DMS53 (cell line): ENCODE measurements at places on chromosomes 3 and 15.

GRCh38 chr3:69320871-69321271 is 65.0 kb downstream of the FRMD4B start:
- DNase-seq: no peak

GRCh38 chr15:88645171-88646087 is 6.6 kb downstream of the ISG20 start:
- no peak for DNase-seq

DNA sequence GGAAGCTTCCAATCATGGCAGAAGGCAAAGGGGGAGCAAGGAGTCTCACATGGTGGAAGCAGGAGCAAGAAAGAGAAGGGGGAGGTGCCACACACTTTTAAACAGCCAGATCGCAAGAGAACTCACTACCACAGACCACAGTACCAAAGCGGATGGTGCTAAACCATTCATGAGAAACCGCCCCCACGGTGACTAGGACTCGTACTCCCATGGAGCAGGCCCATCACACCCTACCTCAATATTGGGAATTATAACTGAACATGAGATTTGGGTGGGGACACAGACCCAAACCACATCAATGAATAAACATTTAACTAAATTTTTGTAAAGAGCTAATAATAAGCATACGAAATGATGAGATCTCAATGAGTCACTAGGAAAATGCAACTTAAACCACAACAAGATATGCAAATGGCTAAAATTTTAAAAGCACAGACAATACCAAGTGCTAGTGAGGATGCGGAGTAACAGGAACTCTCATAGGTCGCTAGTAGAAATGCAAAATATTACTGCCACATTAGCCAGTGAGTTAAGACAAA is 10.0 kb downstream of the MRPS25 start:
- DNase-seq: no peak

DNA sequence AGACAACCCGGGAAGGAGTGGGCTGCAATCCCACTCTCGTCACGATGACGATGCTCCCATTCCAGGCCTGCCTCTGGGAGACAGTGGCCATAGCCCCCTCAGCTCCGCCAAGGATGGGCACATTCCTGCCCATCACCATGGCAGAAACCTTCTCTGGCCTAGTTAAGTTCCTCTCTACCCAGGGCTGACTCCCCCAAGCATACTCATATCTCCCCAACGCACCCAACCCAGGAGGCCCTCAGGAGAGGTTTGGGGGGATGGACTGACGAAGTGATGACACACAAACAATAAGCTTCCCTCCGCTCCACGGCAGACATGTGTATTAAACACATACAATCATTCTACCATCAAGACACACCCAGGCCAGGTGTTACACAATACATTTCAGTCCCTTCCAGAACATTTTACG is 60.1 kb downstream of the VGLL4 start:
- DNase-seq: no peak

DNA sequence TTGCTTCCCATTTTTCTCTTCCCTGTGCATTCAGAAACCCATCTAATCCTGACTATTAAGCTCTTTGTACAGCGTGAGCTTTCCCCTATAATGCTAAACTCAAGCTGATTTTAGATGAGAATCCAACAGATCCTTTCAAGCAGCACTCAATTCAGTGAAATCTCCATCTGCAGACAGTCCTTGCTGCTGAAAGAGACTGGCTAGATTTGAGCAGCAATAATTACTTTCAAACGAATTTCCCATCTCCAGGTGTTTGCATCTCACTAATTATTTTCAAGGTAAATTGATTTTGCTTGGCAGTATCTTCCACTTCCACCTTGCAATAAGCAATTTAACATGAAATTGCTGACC is 49.5 kb upstream of the SLC7A14 start:
- no peak for DNase-seq

- no peak for DNase-seq
These were observed 203.9 kb downstream of the MINAR1 start for GRCh38 chr15:79635897-79636561.
